ENCODE measurements at places on chromosomes 13 and 19.

DNA sequence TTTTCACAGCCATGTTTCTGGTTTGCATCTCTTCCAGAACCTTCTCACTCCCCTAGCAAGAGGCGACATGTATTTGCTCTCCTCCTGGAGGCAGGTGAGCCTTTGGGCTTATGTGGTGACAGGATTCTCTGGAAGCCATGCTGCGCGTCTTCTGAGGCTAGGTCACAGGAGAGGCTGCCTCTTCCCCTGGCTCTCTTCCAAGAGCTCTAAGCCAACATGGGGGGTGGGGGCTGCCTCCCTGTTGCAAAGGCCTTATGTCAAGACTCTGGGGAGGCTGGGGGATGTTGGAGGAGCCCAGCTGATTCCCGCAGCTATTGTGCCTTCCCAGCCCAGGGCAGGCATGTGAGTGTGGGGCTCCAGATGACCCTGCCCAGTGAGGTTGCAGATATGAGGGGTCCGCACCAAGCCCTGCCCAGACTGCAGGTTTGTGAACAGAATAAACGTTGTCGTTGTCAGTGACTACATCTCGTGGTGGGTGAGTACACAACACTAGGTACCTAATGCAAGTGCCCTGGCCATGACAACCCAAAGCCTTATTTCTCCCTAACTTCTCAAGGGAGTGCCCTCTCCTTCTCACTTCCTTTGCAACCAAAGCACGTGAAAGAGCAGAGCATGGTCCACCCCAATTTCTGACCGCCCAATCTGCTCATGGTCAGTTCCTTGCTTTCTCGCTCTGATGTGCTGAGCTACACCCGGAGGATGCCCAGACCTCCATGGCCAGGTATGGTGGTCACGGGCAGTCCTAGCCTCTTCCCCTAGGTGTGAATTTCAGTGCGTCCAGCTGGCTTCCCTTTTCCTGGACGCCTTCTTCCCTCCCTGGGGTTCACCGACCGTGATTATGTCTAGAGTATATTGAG lies 44.9 kb downstream of the TEX29 start:
- no peak for DNase-seq

DNA sequence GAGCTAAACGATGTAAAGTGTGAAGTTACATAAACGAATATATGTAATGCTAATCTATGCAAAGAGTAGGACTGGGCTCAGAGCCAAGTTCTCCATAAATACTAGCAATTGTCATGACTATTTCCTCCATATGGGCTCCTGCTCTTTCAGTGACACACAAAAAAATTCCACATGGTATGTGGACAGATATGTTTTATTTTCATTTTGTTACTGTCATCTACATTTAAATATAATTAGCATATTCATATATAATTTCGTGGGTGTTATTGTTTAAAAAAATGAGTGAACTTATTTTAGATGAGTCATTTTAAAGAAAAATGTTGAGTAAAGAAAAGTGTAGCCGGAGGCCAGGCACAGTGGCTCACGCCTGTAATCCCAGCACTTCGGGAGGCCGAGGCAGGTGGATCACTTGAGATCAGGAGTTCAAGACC lies 5.0 kb upstream of the IGSF23 start:
- DNase-seq, result peak; percentile 84

DNA sequence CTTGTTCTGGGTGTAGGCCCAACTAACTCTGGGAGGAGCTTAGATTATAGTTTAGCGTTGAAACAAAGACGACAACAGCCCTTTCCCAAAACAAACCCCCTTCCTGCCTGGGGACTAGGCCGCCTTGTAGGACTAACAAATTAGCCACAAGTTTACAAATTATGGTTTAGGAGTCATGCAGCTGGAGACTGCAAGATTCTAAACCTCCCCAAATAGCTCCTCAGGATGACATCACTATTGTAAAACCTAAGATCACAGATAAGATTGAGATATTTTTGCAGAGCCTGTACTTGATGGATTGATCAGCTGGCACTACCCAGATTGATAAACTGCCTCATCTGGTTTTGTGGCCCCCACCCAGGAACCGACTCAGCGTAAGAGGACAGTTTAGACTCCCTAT lies 2.3 kb upstream of the SLC25A15 start:
- DNase-seq, result no peak

DNA sequence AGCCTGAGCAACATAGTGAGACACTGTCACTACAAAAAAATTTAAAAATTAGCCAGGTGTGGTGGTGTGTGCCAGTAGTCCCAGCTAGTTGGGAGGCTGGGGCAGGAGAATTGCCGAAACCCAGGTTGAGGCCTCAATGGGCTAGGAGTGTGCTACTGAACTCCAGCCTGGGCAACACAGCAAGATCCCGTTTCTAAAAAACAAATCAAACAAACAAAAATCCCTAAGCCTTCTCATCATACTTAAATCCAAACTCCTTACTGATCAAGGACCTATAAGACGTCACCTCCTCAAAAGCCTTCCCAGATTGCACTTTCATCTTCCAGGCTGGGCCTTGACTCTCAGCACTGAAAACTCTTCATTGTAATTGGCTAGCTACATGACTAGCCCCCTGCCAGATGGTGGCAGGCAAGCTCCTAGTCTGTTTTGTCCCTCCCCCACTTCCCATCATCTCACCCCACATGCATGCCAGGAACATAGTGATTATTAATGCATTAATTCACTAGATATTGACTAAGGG lies 17.5 kb upstream of the NANOS3 start:
- no peak for DNase-seq

GRCh38 chr19:23403052-23403451 lies 7.8 kb upstream of the ZNF91 start:
- peak; percentile 81 for DNase-seq

DNA sequence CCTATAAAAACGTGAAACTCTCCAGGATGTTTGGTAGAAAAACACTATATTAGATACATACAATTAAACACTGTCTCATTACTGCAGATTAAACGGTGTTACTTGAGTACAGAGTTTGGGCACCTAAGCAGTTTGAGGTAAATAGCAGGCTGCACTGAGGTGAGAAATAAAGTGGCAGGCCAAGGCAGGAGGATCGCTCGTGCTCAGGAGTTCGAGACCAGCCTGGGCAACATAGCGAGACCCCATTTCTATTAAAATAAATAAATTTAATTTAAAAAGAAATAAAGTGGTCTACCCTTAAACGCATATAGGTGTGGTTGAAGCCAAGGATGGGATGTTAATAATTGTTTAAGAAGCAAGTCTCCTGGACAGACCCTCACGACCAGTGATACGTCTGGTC lies 1.2 kb downstream of the PSPC1 start:
- DNase-seq, result no peak

- DNase-seq, result peak; percentile 38
Measured at GRCh38 chr13:114099918-114100445, 32.4 kb downstream of the RASA3 start.

DNA sequence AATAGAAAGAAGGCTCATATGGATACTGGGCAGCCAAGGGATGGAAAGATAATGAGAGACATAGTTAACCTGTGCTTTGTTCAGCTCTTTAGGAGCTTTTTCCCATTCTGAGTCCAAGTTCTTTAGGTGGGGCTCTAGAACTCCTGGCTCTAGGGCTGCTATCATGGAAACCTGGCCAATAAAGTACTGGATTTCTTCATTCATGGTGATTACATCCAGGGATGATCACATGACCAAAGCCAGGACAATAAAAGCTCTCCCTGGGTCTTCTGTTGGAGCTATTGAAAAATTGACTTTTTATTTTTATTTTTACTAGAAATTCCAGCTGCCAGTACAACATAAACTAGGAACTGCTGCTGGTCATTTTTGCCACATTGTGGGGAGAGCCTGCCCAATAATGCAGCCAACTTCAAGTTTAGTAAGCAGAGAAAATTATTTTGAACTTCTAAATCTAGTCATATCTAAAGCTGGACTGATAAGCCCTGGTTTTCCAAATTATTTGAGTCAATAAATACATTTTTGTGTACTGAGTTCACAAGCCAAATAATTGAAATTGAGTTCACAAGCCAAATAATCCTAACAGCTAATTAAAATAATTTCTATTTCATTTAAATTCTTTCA lies 224.9 kb upstream of the STARD13 start:
- no peak for DNase-seq

GRCh38 chr19:37986048-37986750 lies 79.2 kb downstream of the SIPA1L3 start:
- no peak for DNase-seq

DNA sequence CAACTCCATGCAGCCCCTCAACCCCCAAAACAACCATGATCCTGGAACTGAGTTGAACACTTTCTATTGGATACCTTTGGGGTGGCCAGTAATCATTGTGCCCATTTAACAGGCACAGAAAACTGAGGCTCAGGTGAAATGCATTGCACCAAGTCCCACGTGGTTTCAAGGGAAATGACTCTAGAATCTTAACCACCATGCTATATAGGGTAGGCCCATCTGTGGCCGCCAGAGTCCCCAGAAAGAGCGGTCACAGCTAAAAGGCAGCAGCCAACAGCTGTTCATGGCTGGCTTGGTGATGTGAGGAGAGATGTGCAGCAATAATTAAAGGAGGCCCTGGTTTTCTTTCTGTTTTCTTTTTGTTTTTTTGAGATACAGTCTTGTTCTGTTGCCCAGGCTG lies 2.6 kb downstream of the CNN1 start:
- no peak for DNase-seq

DNA sequence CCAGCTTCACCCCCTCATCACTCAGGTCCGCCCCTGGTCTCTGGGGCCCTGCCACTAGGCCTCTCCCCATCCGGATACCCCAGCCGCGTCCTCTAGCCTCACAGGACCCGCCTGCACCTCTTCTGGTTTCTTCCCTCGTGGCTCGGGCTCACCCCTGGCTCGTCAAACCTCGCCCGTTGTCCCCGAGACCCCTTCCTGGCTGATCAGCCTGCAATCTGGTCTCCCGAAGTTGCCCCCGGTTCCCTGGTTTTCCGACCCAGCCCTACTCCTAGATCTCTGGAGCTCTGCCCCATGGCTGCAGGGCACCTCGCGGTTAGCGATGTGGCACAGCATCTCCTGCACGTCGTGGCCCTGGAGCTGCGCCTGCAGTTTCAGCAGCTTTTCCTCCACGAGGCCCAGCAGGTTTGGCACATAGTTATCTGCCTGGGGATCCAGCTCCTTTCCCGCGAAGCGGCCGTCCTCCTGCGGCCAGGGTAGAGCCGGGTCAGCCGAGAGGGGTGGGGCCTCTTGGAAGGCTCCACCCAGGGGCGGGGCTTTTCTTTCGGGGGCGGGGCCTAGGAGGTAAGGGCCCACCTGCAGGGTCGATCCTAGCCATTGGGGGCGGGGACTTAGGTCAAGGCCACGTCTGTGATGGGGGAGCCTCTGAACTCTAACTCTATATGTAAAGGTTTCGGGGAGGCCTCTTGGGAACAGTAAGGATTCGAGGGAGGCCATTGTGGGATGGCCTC lies 2.4 kb upstream of the RGL3 start:
- DNase-seq, result peak; percentile 22

- no peak for DNase-seq
Measured at GRCh38 chr19:6596621-6597020, 5.7 kb upstream of the CD70 start.

- DNase-seq, result no peak
Measured at GRCh38 chr19:43618921-43619261, 538 bp downstream of the ZNF428 start.

- DNase-seq, result no peak
Measured at GRCh38 chr13:38496917-38497316, 147.3 kb downstream of the UFM1 start.

DNA sequence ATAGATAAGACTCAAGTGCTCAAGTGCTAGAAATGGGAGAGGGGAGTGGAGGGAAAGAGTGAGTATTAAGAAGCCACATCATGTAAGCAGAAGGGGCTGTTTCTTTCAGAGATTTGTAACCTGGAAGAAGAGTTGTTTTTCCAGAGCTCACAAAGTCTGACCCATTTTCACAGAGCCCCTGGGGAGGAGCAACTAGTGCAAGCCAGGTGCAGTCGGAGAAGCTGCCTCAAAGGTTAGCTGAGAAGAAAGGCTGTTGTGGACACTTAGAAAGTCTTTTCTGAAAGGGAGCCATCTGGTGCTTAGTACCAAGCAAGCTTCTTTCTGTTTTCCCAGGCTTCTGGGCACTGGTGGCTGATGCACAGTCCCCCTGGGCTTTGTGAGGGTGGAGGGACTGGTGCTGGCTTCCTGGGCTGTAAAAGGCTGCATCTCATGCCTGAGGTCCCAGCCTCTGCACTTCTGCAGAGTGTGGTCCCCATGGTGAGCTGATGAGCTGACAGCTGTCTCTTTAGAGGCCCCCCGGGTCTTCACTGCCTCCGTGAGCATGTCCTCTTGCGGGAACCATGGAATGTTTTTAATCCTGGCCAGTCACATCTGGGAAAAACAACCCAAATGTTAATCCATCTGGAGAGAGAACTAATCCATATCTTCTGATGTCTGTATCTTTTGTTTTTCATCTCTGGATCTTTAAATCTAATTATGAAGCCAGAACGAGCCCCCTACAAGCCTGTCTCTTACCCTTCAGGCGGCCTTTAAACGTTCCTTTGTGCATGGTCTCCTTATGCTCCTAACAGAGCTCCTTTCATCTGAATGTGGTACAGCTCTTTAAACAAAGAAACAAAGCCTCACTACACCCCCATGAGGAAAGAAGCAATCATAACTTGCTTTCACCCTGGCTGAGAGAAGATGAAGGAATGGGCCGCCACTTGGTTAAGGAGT lies 40.2 kb downstream of the OLFM4 start:
- DNase-seq, result peak; percentile 11
